ENCODE measurements at places on chromosomes 16 and 17. TPM values are rescaled to one million over a fixed set of nuclear protein-coding genes. Genes with fewer than 3 reads are reported as not detected.

Gene CCL4
- not detected for total RNA-seq

Gene FCSK
- 29.1 TPM for total RNA-seq

Gene CACNG5
- total RNA-seq: not detected

Gene MT1G
- not detected for total RNA-seq

DNA sequence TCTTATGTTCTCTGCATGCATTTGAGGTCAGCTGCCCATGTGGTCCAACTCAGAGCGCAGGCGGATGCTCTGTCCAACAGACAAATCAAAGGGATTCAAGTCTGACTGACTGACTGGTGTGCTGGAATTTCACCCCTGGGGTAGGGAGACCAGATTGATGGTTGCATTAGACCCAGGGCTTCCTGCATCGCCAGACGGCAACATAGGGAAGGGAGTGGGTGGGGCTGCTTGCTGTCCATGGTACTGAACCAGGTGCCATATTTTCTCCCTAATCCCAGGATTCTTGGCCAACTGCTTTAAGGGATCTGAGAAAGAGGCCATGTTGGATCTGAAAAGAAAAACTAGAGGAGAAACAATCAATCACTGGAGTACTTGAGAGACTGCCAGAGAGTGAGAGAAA is 332.0 kb downstream of the XYLT1 start:
- DNase-seq: no peak

DNA sequence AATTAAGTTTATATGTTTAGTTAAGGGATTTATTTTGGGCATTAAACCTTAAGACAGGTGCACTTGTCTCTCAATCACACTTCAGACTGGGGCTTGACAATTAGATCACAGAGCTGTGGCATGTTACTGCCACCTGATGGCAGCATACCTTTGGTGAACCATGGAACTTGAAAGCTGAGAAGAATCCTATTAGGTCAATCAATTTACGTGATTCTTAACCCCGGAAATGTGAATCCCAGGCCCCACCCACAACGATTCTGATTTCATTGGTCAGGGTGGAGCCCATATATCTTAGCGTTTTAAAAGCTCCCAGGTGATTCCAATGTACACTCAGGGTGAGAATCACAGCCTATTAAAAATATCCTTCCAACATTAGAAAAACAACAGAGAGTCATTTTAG is 91.0 kb downstream of the GSG1L start:
- DNase-seq: peak; percentile 58

GRCh38 chr17:2949469-2950044 is 113.8 kb downstream of the OR1D5 start:
- DNase-seq: peak; percentile 43

DNA sequence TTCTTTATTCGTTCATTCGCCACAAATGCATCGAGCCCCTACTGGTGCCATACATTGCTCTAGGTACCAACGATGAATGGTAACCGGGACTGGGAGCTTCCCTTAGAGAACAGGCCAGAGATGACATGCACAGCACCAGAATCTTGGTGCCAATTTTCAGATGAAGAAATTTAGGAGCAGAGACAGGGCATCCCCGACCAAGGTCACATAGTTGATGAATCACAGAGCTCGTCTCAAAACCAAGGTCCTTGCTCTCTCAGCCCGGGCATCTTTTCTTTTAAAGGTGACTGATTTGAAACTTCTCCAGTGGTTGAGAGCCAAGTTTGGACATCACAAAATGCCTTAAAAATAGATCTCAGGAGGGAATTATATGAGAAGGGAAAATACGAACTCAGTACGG is 73.2 kb upstream of the C16orf82 start:
- no peak for DNase-seq

- peak; percentile 12 for DNase-seq
Measured at GRCh38 chr17:21042458-21043295, at the start of gene USP22. USP22 (minus strand) TSS chr17:21043011; CDS start chr17:21042835, 176 bp downstream.

DNA sequence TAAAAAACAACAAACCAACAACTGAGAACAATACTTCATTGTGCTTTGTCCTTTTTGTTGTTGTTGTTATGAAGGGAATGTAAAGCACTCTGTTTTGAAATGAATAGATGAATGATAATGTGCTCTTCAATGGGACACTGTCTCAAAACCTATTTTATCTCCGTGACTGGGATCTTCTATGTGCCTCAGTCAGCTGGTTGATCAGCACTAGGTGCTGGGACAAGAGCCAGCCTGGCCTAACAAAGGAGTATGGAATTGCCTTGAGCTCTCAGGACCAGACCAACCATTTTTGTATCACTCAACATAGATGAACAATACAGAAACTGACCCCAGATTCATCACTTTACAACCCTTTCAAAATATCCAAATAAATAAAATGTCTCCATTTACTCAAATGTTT is 440.2 kb downstream of the KCNJ2 start:
- no peak for DNase-seq

Measured in Calu3 (cell line).